ENCODE measurements at places on chromosomes 11 and 22.

- DNase-seq: no peak
These were observed 119.5 kb upstream of the LMO1 start for GRCh38 chr11:8383227-8383626.

- no peak for DNase-seq
These were observed 149.7 kb upstream of the CADM1 start for GRCh38 chr11:115653926-115654325.

DNA sequence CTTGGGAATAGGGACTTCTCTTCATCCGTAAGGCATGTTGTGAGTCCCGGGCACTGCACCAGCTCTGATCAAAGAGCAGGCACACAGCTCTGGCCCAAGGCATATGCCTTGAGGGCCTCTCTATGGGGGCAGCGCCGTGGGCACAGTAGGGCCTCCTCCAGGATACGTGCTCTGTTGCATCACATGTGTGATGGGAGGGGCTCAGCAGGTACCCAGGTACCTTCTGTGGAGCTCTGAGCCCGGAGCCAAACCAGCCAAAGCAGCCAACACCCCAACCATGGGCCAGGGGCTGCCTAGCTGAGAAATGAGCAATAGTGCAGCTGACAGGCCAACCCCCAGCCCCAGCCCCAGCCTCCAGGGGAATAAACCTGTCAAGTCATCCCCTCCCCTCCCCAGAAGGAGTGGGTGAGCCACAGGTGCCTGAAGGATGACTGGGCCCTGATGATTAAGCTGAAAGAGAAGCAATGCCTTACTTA, 79.7 kb upstream of the SHISAL1 start:
- no peak for DNase-seq

GRCh38 chr11:111977146-111978027, 40.2 kb downstream of the DIXDC1 start:
- peak; percentile 22 for DNase-seq

DNA sequence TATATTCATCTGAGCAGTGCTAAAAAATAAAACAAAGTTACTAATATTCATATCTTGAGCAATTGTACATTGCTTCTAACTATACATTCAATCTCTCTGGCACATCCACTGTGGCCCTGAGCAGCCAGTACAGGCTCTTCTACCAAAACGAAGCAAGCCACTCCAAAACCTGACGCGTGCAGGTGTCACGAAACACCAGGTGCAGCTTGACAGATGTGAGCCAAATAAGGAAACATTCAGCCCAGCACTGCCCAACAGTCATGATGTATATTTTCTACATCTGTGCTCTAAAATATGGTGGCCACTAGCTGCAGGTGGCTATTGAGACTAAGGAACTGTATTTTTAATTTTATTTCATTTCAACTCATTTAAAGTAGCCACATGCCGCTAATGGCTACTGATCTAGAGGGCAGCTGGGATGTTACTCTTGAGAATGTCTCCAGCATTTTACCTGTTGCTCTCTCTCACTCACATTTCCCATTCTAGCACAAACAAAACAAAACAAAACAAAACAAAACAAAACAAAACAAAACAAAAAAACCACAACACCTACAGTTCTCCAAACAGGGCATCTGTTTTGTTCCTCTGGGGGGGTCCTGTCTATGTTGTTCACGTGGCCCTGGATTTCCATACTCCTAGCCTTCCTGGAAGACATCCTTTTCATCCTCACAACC, 77.7 kb downstream of the LARGE1 start:
- DNase-seq: no peak

Data from stimulated activated CD4-positive, alpha-beta T cell treated with anti-CD3 and anti-CD28 coated beads, Interleukin-4, amount 100 ng/mL, for 1 hour (primary cell).